Activated CD4-positive, alpha-beta T cell treated with anti-CD3 and anti-CD28 coated beads, Interleukin-2, amount 10 ng/mL, durations not matched to agents 24 days and 14 days (primary cell): ENCODE measurements at places on chromosomes 2 and 18.

DNA sequence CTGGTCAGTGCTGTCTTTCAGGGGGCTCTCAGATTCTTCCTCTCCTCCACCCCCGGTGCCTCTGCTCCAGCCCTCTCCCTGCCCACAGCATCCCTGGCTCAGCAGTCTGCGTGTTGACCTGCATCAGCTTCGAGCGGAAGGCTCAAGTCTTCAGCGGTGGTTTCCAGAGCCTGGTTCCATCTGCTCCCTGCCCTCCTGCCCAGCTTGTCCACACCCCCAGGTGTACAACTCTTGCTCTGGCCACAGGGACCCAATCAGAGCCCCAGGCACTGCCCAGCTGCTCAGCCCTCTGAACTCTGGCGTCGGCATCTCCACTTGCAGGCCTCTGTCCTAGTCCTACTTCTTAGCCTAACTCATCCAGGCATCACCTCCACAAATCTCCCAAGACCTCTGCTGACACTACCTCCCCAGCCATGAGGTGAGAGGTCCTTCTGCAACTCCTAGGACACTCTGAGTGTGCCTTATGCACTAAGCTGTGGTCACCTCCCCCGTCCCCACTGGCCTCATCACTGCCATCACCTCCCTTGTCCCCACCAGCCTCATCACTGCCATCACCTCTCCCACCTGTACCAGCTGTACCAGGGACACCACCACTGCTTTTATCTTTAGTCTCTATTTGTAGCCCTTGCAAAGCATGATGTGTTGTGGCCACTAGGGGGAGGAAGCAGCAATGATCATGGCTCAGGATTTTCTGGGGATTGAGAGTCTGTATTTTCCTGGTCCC is 60.9 kb downstream of the EDAR start:
- DNase-seq = peak; percentile 80

GRCh38 chr2:32743480-32744236 is 115.8 kb downstream of the TTC27 start:
- DNase-seq = no peak

DNA sequence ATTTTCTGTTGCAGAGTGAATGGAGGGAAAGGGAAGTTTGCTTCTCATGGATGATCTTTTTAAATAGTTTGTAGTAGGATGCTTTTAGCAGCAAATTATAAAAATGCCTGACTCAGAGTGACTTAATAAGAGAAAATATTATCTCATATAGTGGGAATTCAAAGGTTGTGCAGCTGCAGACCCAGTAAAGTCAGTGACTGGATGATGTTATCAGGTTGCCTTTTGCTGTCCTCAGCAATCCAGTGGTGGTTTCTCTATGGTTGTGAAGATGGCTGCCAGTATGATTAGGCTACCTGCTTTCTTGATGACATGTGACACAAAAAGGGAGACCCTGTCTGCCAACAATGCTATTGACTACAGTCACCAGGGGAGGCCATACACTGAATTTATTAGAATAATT is 184.8 kb downstream of the DIS3L2 start:
- DNase-seq = no peak

- no peak for DNase-seq
Observed at GRCh38 chr2:187871506-187871905, 317.3 kb upstream of the TFPI start.

DNA sequence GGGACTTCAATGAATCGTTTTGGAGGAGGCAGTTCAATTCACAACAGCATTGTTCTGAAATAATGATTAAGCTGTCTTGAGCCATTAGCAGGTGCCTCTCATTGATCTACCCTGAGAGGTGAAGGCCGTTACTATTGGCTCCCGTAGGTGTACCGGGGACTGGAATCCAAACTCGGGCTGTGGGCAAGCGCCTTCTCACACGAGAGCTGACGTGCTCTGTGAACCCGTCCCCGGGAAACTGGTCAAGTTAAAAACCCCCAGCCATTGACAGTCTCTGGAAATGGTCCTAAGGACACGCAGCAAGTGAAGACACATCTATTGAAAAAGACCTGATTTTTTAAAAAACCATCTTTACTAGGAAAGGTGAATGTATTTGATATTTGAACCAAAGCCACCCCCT is 8.1 kb upstream of the NFATC1 start:
- DNase-seq = no peak

- DNase-seq = no peak
Observed at GRCh38 chr2:173881461-173881860, 83.7 kb downstream of the SP3 start.

- DNase-seq = no peak
Observed at GRCh38 chr2:110980339-110981062, 140.2 kb upstream of the BCL2L11 start.

DNA sequence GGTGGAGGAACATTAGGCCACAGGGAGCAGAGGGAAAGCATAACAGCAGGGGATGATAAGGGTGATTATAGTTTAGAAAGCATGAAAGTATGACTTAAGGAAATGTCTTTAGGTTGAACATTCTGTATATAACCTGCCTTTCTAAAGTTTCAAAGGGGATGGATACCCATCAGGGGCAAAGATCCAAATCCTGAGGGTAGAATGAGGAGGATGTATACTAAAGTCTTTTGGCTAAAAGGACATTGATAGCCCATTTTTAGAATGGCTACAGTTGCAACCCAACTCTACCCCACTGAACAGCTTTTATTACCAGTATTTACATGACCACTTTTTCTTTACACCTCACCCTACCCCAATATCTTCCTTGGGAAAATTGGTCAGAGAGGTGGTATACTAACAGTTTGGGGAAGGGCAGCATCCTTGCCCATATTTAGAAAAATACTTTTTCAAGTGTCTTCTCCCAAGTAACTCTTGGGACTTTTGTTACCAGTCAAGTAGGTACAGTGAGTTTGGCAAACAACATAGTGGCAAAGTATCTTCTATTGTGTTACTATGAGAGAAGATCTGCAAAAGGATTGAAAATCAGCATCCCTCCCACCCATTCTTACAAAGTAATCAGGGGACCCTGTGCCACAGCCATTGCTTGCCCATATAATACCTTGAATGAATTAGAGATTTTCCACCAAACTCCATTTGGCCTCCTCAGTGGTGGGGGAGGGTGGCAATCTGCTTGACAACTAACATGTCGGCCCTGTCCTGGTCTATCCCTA is 8.3 kb downstream of the MAT2A start:
- DNase-seq = no peak

- DNase-seq = no peak
Observed at GRCh38 chr18:34709750-34710441, at the start of gene DTNA. Gene DTNA, plus strand, starts transcription at chr18:34710298. Its CDS starts 45,679 bp downstream, at chr18:34755977.

DNA sequence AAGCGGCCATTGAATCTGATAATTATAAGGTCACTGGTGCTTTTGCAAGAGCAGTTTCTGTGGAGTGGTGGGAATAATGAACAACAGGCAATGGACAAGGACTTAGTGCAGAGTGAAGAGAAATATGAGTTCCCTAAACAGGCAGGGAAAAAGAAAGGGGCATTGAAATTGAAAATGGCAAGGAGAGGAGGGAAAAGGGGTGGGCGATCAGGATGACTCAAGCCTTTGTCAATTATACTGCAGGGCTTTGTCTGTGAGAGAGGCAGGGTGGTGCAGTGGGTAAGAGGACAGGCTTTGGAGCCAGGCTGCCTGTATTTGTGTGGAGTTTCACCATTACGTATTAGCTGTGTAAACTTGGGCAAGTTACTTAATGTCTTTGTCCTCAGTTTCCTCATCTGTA is 29.5 kb upstream of the PAIP2B start:
- no peak for DNase-seq

DNA sequence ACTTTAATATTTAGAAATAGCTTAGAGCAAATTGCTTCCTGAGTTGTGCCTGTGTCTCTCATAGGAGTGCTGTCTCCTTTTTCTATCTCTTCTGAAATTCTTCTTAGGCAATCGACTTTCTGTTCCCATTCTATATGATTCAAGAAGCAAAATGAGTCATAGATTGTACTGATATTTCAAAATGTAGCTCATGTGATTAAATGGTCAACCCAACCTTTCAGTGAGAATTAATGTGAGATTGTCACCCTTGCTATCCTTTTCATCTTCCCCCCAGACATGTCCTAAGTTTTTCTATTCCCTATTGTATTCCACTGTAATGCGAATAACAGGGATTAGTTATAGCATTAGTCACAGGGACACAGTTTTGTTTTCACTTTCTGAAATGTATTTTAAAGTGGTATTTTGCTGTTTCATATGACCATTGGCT is 413.6 kb downstream of the THSD7B start:
- DNase-seq = no peak

- DNase-seq = peak; percentile 45
Observed at GRCh38 chr2:181253438-181253837, 203.7 kb upstream of the ITGA4 start.

- DNase-seq = no peak
Observed at GRCh38 chr2:9112079-9112721, 94.4 kb upstream of the ASAP2 start.

GRCh38 chr2:214029190-214029589 is 381.7 kb upstream of the VWC2L start:
- DNase-seq = no peak

GRCh38 chr2:163665051-163665450 is 70.8 kb downstream of the FIGN start:
- no peak for DNase-seq

GRCh38 chr2:3113122-3113521 is 264.5 kb downstream of the EIPR1 start:
- DNase-seq = no peak

GRCh38 chr18:59423259-59423658 is 64.2 kb upstream of the LMAN1 start:
- DNase-seq = no peak

DNA sequence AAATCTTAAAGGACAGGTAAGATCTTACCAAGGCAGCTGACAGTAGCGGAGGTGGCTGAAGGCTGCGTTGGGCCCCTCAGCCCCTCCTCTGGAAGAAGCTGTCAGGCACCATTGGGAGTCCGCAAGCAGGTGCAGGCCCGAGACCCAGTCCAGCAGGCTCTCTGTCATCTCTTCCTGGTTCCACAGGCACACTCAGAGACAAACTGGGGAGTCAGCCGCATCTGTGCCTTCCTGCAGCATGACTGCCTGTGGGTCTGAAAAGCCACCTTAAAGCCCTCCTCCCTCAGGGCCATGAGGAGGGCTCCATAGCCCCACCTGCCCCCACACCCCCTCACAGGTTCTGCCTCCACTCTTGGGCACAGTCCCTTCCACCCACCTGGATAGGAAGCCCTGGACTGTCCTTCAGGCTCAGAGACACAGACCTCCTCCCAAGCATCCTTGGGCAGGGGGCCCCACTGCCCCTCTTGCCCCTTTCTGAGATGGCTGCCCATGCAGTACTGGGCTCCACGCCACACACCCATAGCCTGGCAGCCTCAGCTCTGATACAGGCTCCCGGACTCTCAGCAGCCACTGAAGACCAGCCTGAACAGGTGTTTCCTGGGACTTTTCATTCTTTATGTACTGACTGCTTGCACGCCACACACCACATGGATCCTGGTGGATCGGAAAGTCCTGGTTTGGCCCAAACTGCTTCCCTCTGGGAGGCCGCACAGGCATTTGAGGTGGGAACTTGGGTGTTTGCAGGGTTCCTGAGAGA is 239.8 kb downstream of the SEPTIN10 start:
- no peak for DNase-seq

DNA sequence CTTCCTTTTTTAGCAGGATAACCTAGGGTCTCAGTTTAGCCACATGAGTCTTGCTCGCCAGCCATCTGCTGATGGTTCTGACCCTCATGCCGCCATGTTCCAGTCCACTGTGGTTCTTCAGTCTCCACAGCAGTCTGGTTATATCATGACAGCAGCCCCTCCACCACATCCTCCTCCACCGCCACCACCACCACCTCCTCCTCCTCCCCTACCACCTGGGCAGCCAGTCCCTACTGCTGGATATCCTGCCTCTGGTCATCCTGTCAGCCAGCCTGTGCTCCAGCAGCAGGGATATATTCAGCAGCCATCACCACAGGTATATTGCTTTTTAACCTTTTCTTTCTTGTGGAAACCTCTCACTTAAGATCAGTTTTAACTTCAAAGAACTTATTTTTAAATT is 89.9 kb upstream of the UBXN4 start:
- DNase-seq = no peak

DNA sequence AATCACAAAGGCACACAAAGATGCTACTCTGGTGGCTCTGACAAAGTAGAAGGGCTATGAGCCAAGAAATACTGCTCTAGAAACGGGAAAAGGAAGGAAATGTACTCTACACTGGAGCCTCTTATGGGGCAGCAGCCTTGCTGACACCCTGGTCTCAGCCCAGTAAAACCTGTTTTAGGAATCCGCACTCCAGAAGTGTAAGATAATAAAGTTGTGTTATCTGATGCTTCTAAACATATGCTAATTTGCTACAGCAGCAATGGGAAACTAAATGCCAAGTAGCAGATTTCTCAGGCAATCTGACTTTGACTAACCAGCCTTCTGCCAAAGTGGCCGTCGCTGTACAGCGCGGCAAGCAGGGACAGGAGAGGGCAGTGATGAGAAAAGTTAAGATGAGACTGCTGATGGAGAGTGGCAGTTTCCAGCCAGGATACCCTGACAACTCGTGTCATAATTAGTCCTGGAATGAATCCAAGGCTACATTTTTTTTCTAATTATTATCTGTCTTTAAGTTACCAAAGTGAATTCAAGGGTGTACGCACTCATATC is 99.0 kb downstream of the NETO1 start:
- no peak for DNase-seq

DNA sequence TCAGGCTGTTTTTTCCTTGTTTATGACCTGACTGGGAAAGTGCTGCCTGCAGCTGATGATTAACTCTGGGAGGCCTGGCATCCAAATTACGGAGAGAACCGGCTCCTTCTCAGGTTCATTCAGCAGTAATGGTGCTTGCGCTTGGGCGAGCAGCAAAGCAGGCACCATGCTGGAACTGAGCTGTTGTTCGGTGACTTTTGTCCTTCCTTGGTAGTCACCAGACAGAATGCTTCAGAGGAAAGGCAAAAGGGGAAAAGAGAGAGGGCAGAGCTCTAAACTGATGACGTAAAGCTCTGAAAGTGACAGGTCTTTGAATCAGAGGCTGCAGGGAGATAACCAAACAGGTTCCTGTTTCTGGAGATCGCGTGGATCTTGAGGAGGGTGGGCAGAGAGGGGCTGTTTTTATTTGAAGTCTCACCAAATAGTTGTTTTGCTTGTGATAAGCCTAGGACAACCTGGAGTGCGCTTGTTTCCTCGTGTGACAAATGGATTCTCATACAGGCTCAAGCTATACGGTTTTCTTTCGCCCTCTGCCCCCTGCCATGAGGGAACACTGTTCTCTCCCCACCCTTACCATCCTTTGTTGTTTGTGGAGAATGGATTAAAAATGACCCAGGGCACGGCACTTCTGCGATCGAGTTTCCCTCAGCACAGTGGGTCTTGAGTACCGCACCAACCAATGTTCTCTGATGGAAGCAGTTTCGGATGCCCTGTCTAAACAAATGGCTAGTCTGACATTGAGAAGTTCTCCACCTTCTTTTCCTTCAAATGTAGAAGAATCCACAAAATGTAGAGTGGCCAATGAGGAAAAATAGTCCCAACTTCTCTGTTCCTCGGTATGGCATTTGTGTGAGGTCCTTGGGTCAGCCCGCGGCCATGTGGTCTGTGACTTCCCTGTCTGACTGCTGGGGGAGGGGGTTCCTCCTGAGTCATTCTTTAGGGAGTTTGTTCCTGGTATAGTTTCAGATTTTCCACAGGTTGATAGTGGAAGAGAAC is 1.3 kb downstream of the RASGRP3 start:
- DNase-seq = peak; percentile 71
